Uterine smooth muscle cell (primary cell): ENCODE measurements at places on chromosomes 7 and 10. TPM values are rescaled to one million over a fixed set of nuclear protein-coding genes. Genes with fewer than 3 reads are reported as not detected.

Gene SFRP4
- 0.55 and 3.2 TPM in 2 replicates for total RNA-seq

Gene AOAH
- not detected in 2 replicates for total RNA-seq

Gene PI4K2A
- 27.4 and 31.5 TPM in 2 replicates for total RNA-seq

Gene AGR2
- total RNA-seq = under 0.01 TPM in 1 of 2 replicates, not detected in the other

Gene TMEM196
- total RNA-seq = not detected in 2 replicates

Gene TMEM139
- total RNA-seq = under 0.01 TPM in 1 of 2 replicates, not detected in the other

Gene CAV2
- 92.7 and 112 TPM in 2 replicates for total RNA-seq

Gene BBIP1
- 28.5 and 28.9 TPM in 2 replicates for total RNA-seq

Gene ZCCHC24
- total RNA-seq = 19.6 and 23.2 TPM in 2 replicates

Gene MLXIPL
- total RNA-seq = not detected in 2 replicates

Gene DRGX
- not detected in 2 replicates for total RNA-seq

Gene NAT16
- under 0.01 and 0.33 TPM in 2 replicates for total RNA-seq

Gene UCN3
- not detected in 2 replicates for total RNA-seq

Gene FIGNL1
- total RNA-seq = 20.7 and 36.1 TPM in 2 replicates

Gene TBL2
- 110 and 120 TPM in 2 replicates for total RNA-seq

Gene ATP5F1C
- 223 and 287 TPM in 2 replicates for total RNA-seq

Gene SPDYE6
- total RNA-seq = 0.25 TPM in 1 of 2 replicates, not detected in the other

Gene KIN
- total RNA-seq = 5.7 and 8.1 TPM in 2 replicates

Gene MYL10
- total RNA-seq = not detected in 2 replicates

Gene LRIT1
- total RNA-seq = not detected in 2 replicates

Gene IKZF5
- 2.5 and 2.7 TPM in 2 replicates for total RNA-seq

Gene EBLN1
- total RNA-seq = not detected in 2 replicates

Gene ADRB1
- not detected in 2 replicates for total RNA-seq

Gene CPED1
- 117 and 158 TPM in 2 replicates for total RNA-seq

Gene AKR1C1
- total RNA-seq = 72.2 and 86.1 TPM in 2 replicates

Gene AKR1C8
- not detected in 2 replicates for total RNA-seq

Gene TAS2R41
- total RNA-seq = not detected in 2 replicates

Gene OPN1SW
- total RNA-seq = not detected in 2 replicates

Gene ZNF722
- not detected in 2 replicates for total RNA-seq

Gene KIF11
- 15.1 and 59.2 TPM in 2 replicates for total RNA-seq

Gene KLF14
- total RNA-seq = under 0.01 and 0.11 TPM in 2 replicates

Gene LIPF
- total RNA-seq = not detected in 2 replicates

Gene KCNIP2
- total RNA-seq = 0.55 and 0.62 TPM in 2 replicates

Gene OR2A2
- not detected in 2 replicates for total RNA-seq

Gene SMKR1
- 0.25 and 0.44 TPM in 2 replicates for total RNA-seq

Gene UBE2D4
- total RNA-seq = 4.8 and 5.5 TPM in 2 replicates

Gene HOXA5
- 0.66 and 0.75 TPM in 2 replicates for total RNA-seq

Gene LRGUK
- total RNA-seq = 0.12 and 0.22 TPM in 2 replicates

Gene PNLIPRP3
- 0.11 and 0.12 TPM in 2 replicates for total RNA-seq

Gene IFIT1B
- not detected in 2 replicates for total RNA-seq

Gene PROSER2
- total RNA-seq = 0.44 and 1.6 TPM in 2 replicates

Gene HPSE2
- total RNA-seq = 0.50 and 2.0 TPM in 2 replicates

Gene HMX3
- not detected in 2 replicates for total RNA-seq

Gene HOXA1
- under 0.01 and 0.11 TPM in 2 replicates for total RNA-seq

Gene CALML3
- total RNA-seq = not detected in 2 replicates

Gene SLC26A4
- total RNA-seq = 0.44 and 0.50 TPM in 2 replicates

Gene NODAL
- not detected in 2 replicates for total RNA-seq

Gene PUS7
- 15.1 and 23.9 TPM in 2 replicates for total RNA-seq

Gene C10orf71
- total RNA-seq = under 0.01 TPM in 1 of 2 replicates, not detected in the other

Gene MRLN
- total RNA-seq = not detected in 2 replicates

Gene XRCC2
- total RNA-seq = 1.6 and 7.5 TPM in 2 replicates

Gene AKR1B15
- not detected in 2 replicates for total RNA-seq
